ENCODE measurements at places on chromosomes 16 and 17. TPM values are rescaled to one million over a fixed set of nuclear protein-coding genes. Genes with fewer than 3 reads are reported as not detected.

GRCh38 chr17:17641621-17642409 lies 39.4 kb upstream of the RAI1 start:
- peak; percentile 80 for DNase-seq

- DNase-seq, result peak; percentile 51
Measured at GRCh38 chr17:15263206-15263579, 1.9 kb downstream of the PMP22 start.

The CDK5R1 gene
- total RNA-seq, result 2.5 TPM

The CCL8 gene
- total RNA-seq, result not detected

The SLC13A5 gene
- not detected for total RNA-seq

The DHX38 gene
- total RNA-seq, result 24.6 TPM

- DNase-seq, result no peak
Measured at GRCh38 chr17:79624718-79625478, 14.0 kb upstream of the RBFOX3 start.

DNA sequence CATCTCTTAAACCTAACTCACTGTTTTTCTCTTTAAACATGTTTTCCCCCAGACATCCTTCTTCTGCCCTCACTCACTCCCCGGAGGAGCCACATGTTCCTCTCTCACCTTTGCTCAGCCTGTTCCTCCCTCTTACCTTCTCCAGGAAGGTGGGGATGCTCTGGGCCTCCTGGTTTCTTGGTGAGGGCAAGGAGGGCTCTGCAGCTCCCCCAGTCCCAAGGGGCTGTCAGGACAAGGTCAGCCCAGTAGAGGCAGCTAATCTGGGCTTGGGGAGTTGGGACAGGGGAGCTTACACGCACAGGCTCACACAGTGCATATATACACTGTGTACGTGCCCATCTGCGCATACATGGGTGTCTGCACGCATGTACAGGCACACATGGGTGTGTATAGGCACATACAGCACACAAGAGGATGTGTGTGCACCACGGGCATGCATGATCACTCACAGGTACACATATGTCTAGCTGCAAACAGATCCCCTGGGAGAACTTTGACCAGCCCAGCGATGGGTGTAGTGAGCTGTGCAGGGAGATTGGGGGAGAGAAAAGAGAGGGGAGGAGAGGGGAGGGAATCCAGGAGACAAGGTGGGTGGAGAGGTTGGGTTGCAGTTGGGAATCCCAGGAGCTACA lies 28.6 kb upstream of the SPNS3 start:
- no peak for DNase-seq

- DNase-seq, result no peak
Measured at GRCh38 chr17:9380361-9380760, 195.3 kb downstream of the STX8 start.

DNA sequence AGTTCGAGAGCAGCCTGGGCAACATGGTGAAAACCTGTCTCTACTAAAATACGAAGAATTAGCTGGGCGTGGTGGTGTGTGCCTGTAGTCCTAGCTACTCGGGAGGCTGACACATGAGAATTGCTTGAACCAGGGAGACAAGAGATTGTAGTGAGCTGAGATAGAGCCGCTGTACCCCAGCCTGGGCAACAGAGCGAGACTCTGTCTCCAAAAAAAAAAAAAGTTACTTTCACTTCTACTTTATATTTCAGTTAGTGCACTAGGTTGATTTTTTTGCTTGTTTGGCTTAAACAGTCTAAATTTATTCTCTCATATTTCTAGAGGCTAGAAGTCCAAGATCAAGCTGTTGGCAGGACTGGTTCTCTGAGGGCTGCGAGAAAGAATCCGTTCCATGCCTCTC lies 13.4 kb downstream of the CCDC102A start:
- DNase-seq, result no peak

GRCh38 chr17:74182041-74182723 lies 21.3 kb upstream of the RPL38 start:
- no peak for DNase-seq

The FBXW10B gene
- 3.2 TPM for total RNA-seq

The SDF2 gene
- total RNA-seq, result 52.6 TPM

The SDK2 gene
- not detected for total RNA-seq

- DNase-seq, result no peak
Measured at GRCh38 chr17:34248511-34249024, 6.5 kb upstream of the CCL2 start.

- no peak for DNase-seq
Measured at GRCh38 chr16:29742683-29743275, 3.0 kb downstream of the C16orf54 start.

The DDX52 gene
- total RNA-seq, result 45.1 TPM
